ENCODE measurements at places on chromosomes 2 and 18.

DNA sequence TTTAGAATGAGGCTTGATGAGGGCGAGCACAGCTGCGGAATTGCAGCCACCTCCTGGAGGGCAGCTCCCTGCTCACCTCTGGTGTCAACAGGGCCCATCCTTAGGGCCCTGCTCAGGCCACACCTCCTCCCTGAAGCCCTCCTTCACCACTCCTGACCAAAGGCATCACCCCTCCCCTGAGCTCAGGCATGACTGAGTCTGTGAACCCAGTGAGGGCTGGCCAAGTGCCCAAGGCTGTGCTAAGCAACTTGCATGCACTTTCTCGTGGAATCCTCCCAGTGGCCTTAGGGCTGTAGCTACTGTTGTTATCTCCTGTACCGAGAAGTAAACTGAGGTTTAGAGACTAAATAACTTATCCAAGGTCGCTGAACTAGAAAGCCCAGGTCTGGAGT is 101.7 kb downstream of the KLHL29 start:
- no peak for DNase-seq

DNA sequence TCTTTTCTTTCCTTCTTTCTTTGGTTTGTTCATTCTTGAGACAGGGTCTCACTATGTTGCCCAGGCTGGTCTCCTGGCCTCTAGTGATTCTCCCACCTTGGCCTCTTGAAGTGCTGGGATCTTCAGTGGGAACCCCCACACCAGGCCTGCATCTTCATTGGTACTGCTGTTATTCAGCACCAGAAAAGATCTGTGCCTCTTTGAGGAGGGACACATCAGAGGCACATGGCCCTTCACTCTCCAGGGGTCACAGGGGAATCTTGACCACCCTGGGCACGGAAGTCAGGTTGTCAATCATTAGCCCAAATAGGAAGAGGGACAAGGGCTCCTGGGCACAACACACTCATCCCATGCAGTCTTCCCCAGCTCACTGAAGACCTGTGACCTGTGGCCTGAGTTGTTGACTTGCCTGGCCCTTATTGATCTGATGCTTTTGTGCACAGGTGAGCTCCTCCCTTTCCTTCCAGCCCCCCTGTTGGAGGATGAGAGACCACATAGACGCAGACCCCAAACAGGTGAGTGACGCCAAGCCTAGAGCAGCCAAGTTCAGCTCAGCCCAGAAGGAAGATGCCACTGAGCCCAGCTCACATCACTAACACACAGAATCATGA is 33.0 kb upstream of the ODC1 start:
- DNase-seq = no peak

DNA sequence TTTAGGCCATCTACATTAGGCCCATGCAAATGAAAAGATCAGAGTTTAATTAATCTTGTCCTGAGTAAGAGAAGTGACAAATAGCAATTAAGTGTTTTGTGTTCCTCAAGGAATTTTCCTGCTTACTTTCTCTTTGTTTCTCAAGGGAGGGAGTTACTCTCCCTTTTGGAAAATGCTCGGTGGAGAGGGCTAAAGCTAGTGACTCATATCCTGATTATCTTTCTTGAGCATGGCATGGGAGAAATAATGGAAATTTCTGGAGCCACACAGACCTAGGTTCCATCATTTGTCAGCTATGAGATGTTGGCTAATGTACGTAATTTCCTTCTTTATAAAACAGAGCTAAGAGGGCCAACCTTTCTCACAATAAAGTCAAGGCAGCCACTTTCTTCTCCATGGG is 177.1 kb downstream of the ETAA1 start:
- DNase-seq = no peak

DNA sequence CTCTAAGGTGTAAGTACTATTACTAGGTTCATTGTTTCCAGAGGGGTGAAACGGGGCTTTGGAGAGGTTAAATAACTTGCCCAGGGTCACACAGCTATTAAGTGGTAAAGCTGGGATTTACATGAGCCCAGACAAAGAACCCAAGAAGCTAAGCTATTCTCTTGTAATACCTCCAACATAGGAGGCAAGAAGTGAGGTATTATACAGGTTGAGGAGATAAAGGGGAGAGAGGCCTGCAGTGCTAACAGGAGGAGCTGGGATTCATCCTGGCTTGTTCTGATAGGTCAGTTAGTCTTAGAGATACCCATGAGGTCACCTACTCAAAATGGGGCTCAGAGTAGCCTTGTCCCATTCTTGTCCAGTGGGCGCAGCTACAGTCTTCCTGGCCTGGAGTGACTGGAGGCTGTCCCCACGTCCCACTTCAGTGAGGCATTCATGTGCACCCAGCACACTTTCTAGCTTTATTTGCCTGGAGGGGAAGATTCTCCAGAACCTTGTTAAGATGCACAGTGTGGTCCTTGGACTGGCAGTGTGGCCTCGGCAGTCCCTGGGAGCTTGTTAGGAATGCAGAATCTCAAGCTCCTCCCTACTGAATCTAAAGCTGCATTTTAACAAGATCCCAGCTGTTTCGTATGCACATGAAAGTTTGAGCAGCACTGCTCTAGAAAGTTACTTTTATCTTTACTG is 63.5 kb downstream of the MEIS1 start:
- DNase-seq = no peak

- no peak for DNase-seq
Measured at GRCh38 chr18:61664419-61665084, 228.3 kb downstream of the RNF152 start.

- no peak for DNase-seq
Measured at GRCh38 chr2:172697296-172697695, 38.3 kb upstream of the RAPGEF4 start.

- DNase-seq = no peak
Measured at GRCh38 chr2:55364189-55365055, 55.2 kb downstream of the CCDC88A start.

DNA sequence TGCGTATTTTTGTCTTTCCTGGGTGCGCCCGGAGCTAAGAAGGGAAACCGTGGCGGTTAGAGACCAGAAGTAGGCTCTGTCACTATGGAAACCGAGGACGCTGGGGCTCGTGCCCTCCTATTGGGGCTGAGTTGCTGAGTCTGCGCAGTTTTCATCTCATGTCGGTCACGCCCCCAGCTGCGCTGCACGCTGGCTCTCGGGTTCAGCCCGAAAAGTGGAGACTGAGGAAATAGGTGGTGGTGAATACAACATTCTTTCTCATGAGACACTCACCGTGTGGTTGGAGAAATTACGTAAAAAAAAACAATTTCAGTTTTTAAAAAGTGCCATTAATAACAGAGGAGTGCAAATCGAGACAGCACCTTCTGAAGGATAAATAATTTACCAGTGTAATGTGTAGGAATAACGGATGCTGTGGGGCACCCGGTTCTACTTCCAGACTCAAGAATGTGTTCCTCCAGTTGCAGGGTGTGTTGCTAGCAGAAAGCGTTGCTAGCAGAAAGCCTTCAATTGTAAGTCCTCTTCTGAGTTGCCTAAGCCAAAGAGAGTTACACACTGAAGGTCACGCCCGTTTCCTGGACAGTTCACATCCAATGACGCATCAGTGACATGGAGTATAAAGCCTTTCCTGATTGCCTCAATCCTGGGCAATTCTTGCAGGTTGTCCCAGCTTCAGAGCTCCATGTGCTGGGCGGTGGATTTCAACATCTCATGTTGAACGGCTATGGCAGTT is 20.4 kb upstream of the CXXC1 start:
- peak; percentile 92 for DNase-seq

- DNase-seq = no peak
Measured at GRCh38 chr2:84786601-84787000, 94.3 kb downstream of the TRABD2A start.

DNA sequence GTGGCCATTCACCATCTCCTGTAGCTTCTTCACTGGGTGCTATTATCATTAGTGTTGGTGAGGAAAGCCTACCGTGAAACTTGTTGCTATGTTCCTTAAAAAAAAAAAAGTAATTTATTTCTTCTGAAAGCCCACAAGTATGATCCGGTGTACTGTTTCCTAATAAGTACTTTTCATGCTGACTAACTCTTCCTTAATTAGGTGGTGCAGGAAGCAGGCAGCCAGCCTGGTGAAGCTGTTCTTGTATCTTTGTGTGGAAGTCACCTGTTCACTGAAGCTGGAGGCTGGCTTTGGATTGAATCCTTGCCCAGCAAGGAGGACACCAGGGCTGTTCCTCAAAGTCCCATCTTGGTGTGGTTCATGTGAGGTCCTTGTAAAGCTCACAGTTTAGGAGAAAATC is 321.7 kb upstream of the THSD7B start:
- no peak for DNase-seq

GRCh38 chr2:101295895-101296294 is 12.6 kb downstream of the RNF149 start:
- DNase-seq = no peak

DNA sequence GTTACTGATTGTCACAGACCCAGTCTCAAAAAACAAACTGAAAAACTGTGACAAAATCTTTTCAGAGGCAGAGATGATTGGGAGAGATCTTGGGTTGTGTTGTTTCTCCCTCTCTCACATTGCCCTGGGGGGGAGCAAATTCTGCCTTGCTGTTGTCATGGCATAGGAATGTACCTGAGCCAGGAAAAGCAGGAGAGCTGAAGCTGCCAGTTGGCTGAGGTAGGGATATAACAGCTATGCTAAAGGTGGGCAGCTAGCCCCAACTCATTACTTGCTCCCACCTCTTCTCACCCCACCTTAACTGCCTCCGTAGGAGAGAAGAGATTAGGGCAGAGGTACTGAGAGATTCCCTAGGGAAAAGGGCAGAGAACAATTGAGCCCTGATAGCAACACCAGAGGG is 299.3 kb downstream of the OSR1 start:
- no peak for DNase-seq

DNA sequence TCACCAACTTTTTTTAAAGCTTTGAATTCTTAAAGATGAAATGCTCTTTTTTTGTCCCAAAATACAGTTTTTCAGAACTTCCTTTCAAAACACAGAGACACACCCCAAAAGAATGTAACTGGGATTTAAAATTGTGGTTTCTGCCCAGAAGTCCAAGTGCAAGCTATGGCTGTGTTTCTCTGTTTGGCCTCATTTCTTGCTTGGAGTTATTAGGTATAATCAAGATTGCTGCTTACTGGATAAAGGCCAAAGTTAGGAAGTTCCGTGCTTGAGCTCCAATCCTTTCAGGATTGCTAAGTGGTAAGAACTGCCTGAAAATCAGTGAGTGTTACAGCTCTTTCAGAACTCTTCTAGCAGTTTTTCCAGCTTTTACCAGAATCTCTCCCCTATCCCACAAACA is 16.9 kb downstream of the ZBTB7C start:
- DNase-seq = no peak

DNA sequence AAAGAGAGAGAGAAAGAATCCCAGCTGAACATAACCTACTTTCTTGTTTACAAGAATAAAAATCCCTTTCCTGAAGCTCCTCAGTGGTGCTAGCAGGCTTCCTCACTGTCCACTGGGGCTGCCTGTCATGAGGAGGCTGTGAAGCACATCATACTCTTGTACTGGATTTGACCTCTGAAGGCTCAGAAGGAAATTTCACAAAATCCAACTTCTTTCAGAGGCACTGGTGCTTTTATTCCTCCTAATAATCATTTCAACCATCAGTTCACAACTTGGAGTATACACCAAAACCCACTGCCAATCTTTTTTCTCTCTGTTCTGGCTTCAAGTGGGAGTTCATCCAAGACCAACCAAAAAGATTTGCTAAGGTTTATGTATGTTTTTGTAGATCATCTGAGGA is 48.5 kb downstream of the TMX3 start:
- no peak for DNase-seq

DNA sequence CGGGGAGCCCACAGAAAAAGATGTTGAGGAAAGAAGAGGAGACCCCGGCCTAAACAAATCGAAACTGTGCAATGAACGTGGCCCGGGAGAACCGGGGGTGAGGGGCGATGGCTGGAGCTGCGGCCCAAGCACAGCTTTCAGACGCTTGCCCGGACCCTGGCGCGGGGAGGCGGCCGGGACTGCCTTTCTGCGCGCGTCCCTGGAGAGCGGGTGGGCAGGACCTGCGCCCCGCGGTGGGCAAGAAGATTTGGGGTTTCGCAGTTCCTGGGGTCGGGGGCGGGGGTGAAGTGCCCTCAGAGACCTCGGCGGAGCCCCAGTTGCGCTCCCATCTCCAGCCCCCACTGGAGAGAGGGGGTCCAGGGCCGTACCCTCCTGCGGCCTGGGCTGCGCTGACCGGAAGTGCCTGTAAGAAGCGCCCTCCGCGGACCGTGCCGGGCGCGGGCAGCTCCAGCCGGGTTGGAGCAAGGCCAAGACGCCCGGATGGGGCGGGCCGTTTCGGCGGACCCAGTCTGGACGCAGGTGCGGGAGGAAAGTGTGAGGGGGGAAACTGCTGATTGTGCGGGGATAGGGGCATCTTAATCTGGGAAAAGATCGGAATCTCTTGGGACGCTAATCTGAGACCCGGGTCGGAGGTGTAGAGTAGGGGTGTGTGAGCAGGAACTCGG is 11.6 kb downstream of the EN1 start:
- DNase-seq = no peak

DNA sequence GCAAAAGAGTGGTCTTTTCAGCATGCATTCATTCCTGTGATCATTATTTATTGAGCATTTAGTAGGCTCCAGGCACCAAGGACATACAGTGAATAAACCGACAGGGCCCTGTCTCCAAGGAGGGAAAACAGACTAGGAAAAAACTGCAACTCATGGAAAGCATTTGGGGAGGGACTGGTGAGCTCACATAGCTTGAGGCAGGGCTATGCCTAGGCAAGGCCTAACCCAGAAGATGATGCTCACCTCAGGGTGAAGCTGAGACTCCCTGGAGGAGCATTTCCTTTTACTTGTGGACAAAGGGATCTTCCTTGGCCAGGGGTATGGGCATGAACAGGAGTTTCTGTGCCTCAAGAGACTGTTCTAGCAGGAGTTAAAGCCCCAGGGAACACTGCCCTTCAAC is 3.9 kb downstream of the CXCR1 start:
- DNase-seq = no peak

- DNase-seq = peak; percentile 8
Measured at GRCh38 chr2:10031886-10032745, 11.2 kb upstream of the KLF11 start.

- no peak for DNase-seq
Measured at GRCh38 chr2:217919204-217919603, 83.6 kb downstream of the TNS1 start.

DNA sequence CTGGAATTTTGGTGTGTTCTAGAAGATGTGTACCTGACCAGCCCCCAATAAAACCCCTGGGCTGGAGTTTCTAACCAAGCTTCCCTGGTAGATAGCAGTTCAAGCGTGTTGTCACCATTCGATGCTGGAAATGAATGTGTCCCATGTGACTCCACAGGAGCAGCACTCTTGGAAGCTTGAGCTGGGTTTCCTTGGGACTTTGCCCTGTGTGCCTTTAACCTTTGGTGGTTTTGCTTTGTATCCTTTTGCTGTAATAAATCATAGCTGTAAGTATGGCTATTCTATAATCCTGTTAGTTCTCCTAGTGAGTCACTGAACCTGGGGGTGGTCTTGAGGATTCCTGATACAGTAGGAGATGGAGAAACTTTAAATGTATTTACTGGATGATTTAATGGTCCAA is 65.2 kb downstream of the KLHL14 start:
- no peak for DNase-seq

- DNase-seq = no peak
Measured at GRCh38 chr2:75556679-75557366, 3.9 kb downstream of the EVA1A start.

DNA sequence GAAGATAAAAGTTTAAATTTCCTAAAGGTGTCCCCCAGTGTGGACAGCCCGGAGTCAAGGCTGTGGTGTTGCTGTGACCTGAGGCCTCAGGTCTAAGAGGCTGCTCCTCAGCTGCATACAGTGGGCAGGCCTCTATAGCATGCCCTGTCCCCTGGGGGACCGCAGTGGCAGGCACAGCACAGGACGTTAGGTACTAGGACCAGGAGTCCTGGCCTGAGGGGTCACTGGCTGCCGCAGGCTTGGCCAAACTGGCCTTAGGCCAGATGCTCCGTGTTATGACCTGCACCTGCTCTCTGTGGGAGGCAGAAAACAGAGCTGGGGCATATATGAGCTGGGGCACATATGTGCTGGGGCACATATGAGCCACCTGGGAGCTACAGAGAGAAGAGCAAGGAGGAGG is 21.2 kb upstream of the MAL start:
- DNase-seq = peak; percentile 18

Measured in NCI-H146 (cell line).